ENCODE measurements at places on chromosomes 11 and 22.

DNA sequence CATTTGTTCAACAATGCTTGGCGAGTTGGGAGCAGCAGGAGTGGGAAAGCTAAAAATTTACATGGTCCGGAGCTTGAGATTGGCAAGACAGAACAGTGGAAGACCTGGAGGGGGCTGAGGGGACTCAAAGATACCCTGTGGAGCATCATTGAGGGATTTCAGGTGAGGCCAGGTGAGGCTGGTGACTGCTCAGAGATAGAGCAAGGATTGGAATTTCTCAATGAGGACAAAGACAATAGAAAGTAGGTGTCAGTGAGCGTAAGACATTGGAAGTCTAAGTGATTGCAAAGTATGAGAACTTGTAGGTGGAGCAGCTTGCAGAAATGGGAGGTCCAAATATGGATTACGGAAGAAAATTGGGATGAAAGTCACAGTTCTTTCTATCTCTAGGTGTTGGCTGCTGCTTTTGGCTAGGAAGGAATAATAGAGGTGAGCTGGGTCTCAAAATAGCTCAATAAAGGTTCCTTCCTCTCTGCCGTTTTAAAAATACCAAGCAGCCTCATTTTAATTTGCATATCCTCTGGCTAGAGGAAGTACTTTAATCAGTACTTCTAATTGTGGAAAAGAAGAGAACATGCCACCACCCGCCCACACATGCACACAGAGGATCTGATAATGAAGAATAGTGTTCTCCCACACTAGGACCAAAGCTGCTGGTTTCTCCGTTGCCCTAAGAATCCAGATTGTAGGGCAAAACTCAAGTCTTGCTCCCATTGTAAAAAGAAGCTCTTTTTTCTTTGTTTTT lies 41.8 kb upstream of the SORL1-AS1 start:
- no peak for DNase-seq

DNA sequence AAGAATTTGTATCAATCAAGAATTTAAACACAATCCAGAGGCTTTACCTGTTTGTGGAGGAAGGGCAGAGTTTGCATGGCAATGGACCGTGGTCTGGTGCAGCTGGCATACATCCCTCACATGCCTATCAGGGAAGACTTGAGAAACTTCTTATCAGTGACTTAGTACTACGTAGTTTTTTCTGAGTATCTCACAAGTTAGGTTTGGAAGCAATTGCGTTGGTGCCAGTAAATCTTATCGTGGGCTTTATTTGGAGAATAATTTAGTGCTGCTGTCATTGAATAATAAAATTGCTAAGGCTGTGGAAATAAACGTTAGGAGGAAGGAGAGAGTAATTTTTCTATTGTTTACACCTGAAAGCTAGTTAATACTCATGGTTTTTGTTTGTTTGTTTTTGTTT lies 72.3 kb downstream of the PRMT3 start:
- DNase-seq, result no peak

DNA sequence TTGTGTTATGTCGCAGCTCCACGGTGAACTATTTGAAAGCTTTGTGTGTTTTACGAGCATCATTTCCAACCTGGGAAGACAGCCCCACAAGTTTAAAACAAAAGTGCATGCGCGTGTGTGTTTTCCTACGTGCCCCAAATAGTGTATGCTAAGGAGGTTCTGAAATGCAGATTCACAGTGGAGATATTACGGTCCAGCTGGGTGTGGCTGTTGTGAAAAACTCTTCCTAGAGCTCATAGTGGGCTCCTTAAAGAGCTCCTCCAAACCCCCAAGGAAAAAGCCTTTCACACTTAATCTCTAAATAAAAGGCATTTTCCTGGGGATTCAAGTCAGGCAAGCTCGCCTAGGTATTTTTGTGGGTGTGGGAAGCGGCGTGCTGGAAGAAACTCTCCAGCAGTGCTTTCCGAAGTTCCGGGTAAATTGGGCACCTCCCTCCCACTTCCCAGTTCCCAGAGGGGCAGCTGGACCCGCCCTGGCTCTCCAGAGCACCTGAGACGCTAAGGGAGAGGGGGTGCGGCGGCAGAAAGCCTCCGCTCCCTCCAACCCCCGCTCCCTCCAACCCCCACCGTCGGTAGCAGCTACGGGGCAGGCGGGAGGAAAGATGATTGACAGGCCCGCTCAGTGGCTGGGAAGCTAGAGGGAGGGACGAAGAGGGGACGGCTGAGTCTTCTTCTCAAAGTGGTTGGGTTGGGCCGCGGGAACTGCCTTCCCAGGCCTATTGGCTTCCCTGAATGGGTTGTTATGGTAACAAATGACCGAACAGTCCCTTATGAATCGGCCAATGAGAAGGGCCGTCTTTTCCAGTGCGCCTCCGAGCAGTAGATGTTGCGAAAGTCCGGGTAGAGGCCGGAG lies 561 bp upstream of the PCF11 start:
- peak; percentile 99 for DNase-seq

DNA sequence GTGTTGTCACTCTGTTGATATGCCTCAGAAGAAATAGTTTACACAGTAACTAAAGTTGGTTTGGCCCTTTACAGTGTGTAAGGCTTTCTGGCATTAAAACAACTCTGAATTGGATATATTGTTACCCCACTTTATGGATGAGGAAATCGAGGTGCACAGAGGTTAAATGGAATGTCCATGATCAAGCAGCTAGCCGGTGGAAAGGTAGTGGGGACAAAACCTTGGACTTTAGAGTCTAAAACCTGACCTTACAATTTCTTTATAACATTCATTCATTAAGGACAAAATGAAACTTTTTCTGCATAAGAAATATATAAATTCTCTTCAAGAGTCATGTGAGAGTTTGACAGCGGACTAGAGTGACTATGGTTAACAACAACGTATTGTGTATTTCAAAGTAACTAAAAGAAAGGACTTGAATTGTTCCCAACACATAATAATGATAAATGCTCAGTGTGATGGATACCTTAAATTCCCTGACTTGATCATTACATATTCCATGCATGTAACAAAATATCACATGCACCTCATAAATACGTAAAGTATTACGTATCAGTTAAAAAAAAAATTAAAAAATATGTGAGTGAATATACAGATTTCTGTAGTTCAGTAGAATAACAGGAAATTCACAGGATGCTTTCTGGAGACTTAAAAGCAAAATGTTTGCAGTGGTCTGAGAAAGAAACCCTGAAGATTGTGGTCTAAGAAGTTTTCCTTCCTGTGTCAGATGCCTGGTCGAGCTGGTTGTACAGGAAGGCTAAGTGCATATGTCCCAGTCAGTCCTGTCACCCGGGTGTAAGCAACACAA lies 51.0 kb downstream of the TEAD1 start:
- no peak for DNase-seq

- no peak for DNase-seq
These were observed 23.2 kb downstream of the LDLRAD3 start for GRCh38 chr11:35967042-35967441.

- DNase-seq, result no peak
These were observed 408.5 kb downstream of the OPCML start for GRCh38 chr11:133123796-133124195.

DNA sequence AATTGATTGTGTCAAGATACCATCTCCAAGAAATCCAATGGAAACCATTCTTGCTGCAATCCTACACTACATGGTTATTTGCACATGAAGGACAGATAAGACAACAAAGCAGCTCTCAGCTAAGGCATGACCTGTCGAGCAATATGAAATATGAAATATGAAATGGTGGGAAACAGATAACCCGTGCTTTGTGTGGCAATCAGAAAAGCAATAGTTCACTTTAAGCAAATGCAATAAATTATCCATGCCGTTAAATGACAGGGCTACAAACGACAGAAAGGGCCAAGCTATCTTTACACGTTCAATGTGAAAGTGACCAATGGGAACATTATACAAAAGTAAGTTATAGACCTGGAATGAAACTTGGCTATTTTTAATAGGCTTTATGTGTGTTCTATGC lies 35.2 kb downstream of the KMT5B start:
- no peak for DNase-seq

GRCh38 chr22:31922534-31922933 lies 21.8 kb upstream of the YWHAH start:
- no peak for DNase-seq

- DNase-seq, result no peak
These were observed 851.7 kb downstream of the OPCML start for GRCh38 chr11:132680584-132680983.

DNA sequence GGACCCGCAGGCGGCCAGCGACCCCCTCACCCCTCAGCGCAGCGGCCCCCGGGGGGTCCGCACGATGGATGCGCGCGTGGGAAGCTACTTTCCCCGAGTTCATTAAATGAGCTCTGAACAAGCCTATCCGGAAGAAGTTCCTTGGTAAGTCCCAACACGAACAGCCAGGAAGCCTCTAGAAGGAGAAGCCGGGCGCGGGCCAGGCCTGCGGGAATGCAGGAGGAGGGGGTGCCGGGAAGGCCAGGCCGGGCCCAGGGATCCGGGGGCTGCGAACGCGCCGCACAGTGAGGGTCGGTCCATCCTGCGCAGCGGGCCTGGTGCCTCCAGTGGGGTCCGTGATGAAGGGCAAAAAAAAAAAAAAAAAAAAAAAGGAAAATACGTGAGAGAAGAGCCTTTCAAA lies 36.9 kb downstream of the TOLLIP start:
- no peak for DNase-seq

DNA sequence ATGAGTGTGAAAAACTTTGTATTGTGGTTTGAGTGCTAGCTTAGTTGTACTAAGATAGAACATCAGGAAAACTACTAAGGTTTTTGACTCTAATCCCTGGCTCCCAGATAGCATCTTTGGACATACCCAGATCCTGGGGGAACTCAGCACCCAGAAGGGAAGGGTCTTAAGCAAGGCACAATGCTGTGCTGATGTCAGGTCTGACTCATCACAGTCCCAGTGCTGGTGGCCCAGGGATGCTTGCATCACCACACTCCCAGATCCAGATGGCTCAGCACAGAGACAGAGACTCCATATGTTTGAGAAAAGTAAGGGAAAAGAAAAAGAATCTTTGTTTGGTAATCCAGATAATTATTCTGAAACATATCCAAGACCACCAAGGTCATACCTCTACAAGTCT lies 18.3 kb upstream of the OR56A3 start:
- no peak for DNase-seq

GRCh38 chr11:131118247-131118646 lies 202.0 kb upstream of the SNX19 start:
- DNase-seq, result no peak

GRCh38 chr11:89498845-89499448 lies 7.8 kb upstream of the NOX4 start:
- peak; percentile 13 for DNase-seq

DNA sequence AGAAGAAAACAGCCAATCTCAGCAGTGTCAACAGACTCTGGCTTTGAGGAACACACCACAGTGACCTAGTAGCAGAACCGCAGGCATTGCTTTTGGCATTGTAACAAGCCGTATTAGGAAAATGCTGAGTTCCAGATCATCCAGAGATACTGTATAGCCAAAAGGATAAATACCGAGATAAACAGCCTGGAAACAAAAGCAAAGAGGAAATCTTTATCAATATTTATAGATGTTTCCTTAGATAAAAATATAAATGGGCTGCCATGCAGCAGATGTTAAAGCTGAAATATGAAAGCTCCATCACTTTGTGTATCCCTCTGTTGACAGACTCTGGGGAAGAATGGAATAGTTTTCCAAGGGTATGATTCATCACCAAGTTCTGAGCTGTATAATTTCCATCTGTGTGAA lies 98.9 kb upstream of the TP53AIP1 start:
- no peak for DNase-seq

- no peak for DNase-seq
These were observed 18.2 kb upstream of the SPINDOC start for GRCh38 chr11:63795066-63795465.

- DNase-seq, result no peak
These were observed 16.4 kb downstream of the FNBP4 start for GRCh38 chr11:47750725-47751124.

DNA sequence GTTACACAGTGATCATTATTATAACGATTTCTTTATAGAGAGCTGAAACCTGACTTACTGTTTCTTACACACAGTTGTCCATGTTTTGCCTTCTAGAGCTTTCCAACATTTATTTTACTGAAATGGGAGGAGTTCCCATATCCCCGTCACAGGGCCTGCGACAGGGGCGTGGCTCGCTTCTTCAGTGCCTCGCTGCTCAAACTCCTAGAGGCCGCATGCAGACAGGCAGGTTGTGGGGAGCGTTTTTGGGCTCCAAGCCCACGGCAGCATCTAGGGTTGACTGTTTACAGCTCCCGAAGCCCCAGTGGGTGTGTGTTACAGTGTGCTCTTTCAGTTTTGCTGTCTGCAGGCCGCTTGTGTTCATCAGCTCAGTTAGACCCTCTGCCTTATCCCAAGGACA lies 12.7 kb upstream of the AMOTL1 start:
- DNase-seq, result no peak

DNA sequence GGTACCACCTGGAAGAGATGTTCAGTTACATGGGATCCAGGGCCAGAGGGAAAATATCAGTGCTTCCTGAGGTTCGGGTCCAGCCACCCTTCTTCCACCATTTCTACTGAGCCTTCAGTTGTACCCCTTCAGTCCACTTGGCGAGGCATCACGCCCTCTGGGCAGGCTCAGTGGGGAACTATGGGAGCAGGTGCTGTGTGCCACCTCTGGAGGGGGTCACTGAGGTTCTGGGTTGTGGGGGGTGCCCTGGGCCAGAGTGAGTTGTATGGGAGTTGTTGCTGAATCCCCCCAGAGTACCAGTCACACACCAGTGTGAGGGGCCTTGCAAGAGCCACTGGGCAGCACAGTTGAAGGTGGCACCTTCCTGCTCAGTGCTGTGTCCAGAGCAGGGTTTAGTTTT lies 2.7 kb upstream of the SREBF2 start:
- no peak for DNase-seq

DNA sequence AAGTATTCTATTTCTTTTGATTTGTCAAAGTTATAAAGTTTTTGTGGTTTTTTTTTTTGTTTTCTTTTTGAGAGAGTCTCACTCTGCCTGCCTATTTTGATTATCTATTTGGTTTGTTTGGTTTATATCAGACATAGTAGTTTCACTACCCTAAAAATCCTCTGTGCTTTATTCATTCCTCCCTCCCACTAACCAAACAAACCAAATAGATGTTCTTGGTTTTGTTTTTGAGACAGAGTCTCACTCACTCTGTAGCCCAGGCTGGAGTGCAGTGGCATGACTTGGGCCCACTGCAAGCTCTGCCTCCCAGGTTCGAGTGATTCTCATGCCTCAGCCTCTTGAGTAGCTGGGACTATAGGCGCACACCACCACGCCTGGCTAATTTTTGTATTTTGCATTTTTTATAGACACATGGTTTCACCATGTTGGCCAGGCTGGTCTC lies 67.9 kb downstream of the ENTHD1 start:
- no peak for DNase-seq

- no peak for DNase-seq
These were observed 9.6 kb downstream of the OR52N2 start for GRCh38 chr11:5818245-5818886.
